ENCODE measurements at places on chromosomes 7 and 10. TPM values are rescaled to one million over a fixed set of nuclear protein-coding genes. Genes with fewer than 3 reads are reported as not detected.

NUTM2A gene
- total RNA-seq, result 2.3 TPM

GRM3 gene
- total RNA-seq, result not detected

SFRP4 gene
- 1.7 TPM for total RNA-seq

RADIL gene
- 1.3 TPM for total RNA-seq

NME8 gene
- total RNA-seq, result not detected

DNAJC9 gene
- 41.6 TPM for total RNA-seq

SPDYE5 gene
- not detected for total RNA-seq
